A549 treated with DMSO at 1 μM for 4 hours (cell line): ENCODE measurements at places on chromosomes 5 and 9. TPM values are rescaled to one million over a fixed set of nuclear protein-coding genes. Genes with fewer than 3 reads are reported as not detected.

Gene ZBED3
- 2.9 to 4.5 TPM (median 2.9 TPM) in 5 replicates for total RNA-seq

Gene PCSK5
- 0.89 to 1.5 TPM (median 1.0 TPM) in 5 replicates for total RNA-seq

Gene DRD1
- total RNA-seq: 0.77 to 1.3 TPM (median 0.95 TPM) in 5 replicates

Gene PPIC
- total RNA-seq: 13.1 to 16.4 TPM (median 15.6 TPM) in 5 replicates

Gene DOCK2
- 2.5 to 4.4 TPM (median 3.4 TPM) in 5 replicates for total RNA-seq

Gene DMGDH
- total RNA-seq: not detected in 5 replicates

Gene XRCC4
- total RNA-seq: 10.3 to 12.9 TPM (median 12.3 TPM) in 5 replicates

Gene CPEB4
- total RNA-seq: 7.9 to 11.6 TPM (median 9.0 TPM) in 5 replicates

Gene PCDHAC1
- total RNA-seq: 1.0 to 1.5 TPM (median 1.4 TPM) in 5 replicates

Gene PPP3R2
- total RNA-seq: not detected in 5 replicates

Gene LCN1
- total RNA-seq: not detected in 5 replicates

Gene TAF1L
- total RNA-seq: 0.02 TPM in 1 of 5 replicates, not detected in the others

Gene C5orf52
- total RNA-seq: not detected in 5 replicates

Gene ABO
- not detected in 5 replicates for total RNA-seq

Gene DMRT3
- 0.04 TPM in 1 of 5 replicates, not detected in the others for total RNA-seq

Gene PCDHGA10
- total RNA-seq: 0.03 TPM in 1 of 5 replicates, not detected in the others

Gene FOXI1
- not detected in 5 replicates for total RNA-seq

Gene KIF24
- total RNA-seq: 3.5 to 4.2 TPM (median 3.6 TPM) in 5 replicates

Gene GARNL3
- 1.7 to 2.6 TPM (median 2.4 TPM) in 5 replicates for total RNA-seq

Gene NNT
- 10.6 to 17.6 TPM (median 12.5 TPM) in 5 replicates for total RNA-seq

Gene MBLAC2
- 2.0 to 3.7 TPM (median 3.3 TPM) in 5 replicates for total RNA-seq

Gene SLC45A2
- not detected in 5 replicates for total RNA-seq

Gene SMIM15
- total RNA-seq: 74.0 to 91.0 TPM (median 86.2 TPM) in 5 replicates

Gene MYOZ3
- total RNA-seq: 0.03 to 0.29 TPM (median 0.10 TPM) in 3 of 5 replicates, not detected in the others

Gene C5orf46
- not detected in 5 replicates for total RNA-seq

Gene NPR3
- total RNA-seq: 20.3 to 25.7 TPM (median 23.2 TPM) in 5 replicates

Gene TRPM6
- 1.4 to 1.8 TPM (median 1.5 TPM) in 5 replicates for total RNA-seq

Gene HBEGF
- total RNA-seq: 6.8 to 10.4 TPM (median 8.0 TPM) in 5 replicates

Gene DBH
- not detected in 5 replicates for total RNA-seq

Gene DNM1
- 81.5 to 103 TPM (median 88.2 TPM) in 5 replicates for total RNA-seq

Gene CCDC187
- 0.01 TPM in 1 of 5 replicates, not detected in the others for total RNA-seq

Gene ENTPD2
- total RNA-seq: 0.67 to 0.95 TPM (median 0.82 TPM) in 5 replicates

Gene NMUR2
- total RNA-seq: 0.05 to 0.10 TPM (median 0.06 TPM) in 5 replicates

Gene LHX6
- 0.30 to 0.41 TPM (median 0.40 TPM) in 5 replicates for total RNA-seq

Gene FREM1
- not detected in 5 replicates for total RNA-seq

Gene PRR7
- 13.5 to 37.0 TPM (median 31.3 TPM) in 5 replicates for total RNA-seq

Gene RLN2
- total RNA-seq: 0.19 to 0.47 TPM (median 0.24 TPM) in 4 of 5 replicates, not detected in the other

Gene CDX1
- not detected in 5 replicates for total RNA-seq

Gene TAF11L7
- not detected in 5 replicates for total RNA-seq
